ENCODE measurements at places on chromosomes 11 and 22.
A peak's percentile ranks its signal among the peaks of the same experiment; 100 is the strongest.

DNA sequence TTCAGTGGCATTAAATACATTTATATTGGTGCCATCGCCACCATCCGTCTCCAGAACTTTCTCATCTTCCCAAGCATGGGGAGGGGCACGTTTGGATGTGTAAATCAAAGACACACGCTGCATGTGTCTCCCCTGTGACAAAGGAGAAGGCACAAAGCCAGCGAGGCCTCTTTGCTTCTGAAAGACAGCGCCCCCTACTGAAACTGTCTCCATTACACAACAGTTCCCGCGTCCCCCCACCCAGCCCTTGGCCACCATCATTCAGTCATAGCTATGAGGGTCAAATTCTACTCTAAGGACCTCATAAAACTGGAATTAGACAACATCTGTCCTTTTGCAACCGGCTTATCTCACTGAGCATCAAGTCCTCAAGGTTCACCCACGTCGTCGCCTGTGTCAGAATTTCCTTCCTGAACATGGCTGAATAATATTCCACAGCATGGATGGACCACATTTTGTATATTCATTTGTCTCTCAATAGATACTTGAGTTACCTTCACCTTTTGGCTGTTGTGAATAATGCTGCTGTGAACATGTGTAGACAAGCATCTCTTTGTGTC lies 64.8 kb downstream of the IGF2 start:
- DNase-seq = no peak

DNA sequence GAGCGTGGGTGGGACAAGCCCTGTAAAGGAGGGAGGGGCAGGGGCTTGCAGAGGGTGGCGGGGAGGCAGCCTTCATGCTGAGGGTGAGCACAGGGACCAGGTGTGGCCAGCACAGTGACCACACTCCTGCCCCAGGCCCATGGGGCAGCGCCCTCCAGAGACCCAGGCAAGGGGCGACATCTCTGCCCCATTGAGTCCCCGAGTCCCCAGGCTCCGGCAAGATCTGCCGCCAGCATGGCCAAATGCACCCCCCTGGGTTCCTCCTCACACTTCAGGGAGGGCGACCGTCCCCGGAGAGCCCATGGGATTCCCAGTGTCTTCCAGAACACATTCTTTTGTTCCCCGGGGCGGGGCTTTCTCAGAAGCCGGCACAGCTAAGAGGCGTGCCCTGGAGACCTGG lies 362.5 kb downstream of the TBC1D22A start:
- DNase-seq = no peak

DNA sequence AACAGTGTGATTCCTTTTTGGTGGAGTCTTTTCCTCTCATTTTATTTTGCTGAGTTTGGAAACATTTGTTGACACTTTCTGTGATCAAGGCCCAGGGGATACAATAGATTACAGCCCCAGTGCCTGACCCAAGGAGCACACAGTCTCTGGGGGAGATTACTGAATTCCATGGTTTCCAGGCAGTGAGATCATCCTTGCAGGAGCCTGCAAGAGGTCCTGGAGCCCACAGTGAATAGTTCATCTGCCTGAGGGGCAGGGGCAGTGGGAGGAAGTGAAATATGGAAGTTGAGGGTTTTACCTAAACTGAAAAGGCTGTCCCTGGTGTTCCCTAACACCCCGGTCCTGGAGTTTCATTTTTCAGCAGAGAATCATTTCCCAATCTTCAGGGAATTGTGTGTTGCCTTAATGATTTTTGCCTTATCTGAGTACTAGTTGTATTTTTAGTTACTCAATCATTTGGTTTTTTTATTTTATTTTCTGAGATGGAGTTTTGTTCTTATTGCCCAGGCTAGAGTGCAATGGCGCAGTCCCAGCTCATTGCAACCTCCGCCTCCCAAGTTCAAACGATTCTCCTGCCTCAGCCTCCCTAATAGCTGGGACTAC lies 7.7 kb downstream of the CCS start:
- no peak for DNase-seq

DNA sequence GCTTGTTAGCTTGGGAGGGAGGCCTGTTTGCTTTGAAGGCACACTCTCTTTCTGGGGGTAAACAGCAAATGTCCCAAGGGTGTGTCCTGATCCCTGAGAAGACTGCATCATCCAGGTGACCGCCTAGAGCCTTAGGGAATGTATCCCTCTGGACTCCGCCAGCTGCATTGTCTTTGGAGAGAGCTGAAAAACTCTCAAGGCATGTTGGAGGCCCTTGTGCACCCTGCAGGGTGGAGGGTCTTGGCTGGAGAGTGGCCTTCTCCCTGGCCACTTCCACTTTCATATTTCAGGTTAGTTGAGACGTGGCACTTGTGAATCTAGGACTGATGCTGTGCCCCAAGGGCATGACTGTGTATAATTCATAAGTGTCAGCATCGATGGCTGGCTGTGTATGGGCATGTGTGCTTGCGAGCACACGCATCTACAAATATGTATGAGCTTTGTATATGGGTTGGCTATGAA lies 70.6 kb downstream of the ZBTB16 start:
- no peak for DNase-seq

DNA sequence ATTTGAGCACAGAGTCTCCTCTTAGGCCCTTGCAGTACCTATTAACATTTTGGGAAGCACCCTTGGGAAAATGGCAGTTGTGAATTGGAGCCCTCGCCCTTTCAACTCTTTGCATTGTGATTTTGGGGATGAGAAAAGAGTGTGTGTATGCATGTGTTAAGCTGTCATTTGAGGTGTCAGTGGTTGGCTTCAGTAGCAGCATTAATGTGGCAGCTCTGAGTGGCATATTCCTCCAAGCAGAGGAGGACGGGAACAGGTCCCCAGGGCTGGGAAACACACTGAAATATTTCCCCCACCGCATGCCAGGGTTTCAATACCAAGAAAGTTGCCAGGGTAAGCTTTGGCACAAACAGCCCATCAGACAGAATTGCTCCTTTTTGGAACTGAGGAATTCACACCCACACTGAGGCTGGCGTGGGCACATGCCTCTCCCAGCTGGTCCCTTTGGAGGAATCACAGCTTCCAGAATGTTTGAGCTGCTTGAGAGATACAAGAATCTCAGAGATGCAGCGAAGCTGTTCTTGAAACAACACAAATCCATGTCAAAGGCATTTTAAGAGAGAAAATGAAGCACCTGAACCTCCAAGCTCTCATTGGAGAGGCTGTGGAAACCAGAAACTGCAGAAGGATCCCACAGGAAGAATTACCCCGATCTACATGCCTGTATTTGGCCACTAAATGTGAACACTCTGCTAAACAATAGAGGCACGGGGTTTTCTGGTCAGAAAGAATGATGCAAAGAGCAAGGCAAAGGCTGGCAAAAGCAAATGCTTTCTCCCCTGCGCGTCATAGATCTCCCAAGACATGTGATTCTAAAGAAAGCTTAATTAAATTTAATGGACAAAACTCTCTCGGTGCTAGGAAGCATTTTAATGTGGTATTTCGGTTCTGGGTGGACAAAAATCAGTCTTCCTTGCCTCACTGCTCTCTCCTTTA lies 67.2 kb upstream of the RCN1 start:
- no peak for DNase-seq

GRCh38 chr11:130278745-130279144 lies 36.0 kb downstream of the ZBTB44 start:
- no peak for DNase-seq

DNA sequence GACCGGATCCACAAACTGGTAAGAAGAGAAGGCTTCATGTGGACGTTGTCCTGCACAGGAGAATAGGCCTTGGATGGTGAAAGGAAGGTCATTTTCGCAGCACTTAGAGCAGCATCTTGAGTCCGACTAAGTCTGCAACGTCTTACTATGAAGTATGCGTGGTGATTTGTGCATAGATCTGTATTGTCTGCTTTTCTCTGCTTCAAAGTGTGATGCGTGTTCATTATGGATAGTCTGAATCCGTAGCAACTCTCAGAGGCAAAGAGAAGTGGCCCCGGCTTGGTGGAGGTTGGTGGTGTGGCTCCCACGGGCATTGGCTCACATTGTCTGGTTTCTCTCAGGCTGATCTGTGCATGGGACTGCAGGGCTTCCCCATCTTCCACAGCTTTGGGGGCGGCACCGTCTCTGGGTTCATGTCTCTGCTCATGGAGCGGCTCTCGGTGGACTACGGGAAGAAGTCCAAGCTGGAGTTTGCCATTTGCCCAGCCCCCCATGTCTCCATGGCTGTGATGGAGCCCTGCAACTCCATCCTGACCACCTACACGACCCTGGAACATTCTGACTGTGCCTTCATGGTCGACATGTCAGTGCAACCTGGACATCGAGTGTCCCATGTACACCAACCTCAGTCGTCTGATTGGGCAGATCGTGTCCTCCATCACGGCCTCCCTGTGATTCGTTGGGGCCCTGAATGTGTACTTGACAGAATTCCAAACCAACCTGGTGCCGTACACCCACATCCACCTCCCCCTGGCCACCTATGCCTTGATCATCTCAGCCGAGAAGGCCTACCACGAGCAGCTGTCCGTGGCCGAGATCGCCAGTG lies 21.5 kb downstream of the LRRC74B start:
- no peak for DNase-seq

- no peak for DNase-seq
Observed at GRCh38 chr22:39318507-39319283, 728 bp downstream of the RPL3 start.

GRCh38 chr22:23684561-23685031 lies 6.2 kb upstream of the RGL4 start:
- no peak for DNase-seq

- DNase-seq = peak; percentile 42
Observed at GRCh38 chr22:26576026-26576680, 13.8 kb downstream of the TPST2 start.

DNA sequence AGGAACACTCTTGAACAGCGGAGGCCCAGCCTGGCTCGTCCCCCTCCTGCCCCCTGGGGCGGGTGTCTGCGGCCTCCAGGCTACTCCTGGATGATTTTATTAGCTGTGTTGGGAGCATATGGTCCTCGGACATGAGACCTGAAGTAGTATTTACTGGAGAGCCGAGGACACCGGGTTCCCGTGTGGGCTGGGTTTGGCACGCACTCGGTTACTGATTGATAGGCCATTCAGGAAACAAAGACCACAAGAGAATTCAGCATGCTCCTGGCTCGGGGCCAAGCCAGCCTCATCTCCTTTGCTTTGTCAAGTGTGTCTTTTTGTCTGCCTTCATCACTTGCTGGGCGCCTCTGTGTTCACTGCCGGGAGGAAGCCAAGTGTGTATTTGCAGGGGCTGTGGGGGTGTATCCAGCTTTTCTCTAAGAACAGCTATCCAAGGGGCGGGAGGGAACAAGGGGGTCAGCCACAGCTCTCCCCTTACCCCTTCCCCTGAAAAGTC lies 9.7 kb downstream of the FXYD2 start:
- DNase-seq = no peak

DNA sequence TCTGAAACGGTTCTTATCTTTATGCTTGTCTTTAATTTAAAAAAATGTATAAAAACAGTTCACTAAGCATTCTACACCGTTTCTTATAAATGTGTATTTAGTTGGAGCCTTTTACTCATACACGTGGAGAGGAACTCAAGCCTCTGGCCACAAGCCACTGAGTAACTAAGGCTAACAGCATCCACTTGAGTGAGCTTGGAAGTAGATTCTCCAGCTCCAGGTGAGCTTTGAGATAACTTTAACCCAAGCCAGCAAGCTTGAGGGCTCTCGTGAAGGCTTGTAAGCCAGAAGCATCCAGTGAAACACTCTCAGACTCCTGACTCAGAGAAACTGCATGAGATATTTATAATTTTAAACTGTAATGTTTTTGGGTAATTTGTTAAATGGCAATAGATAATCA lies 82.6 kb downstream of the ARHGAP20 start:
- no peak for DNase-seq

DNA sequence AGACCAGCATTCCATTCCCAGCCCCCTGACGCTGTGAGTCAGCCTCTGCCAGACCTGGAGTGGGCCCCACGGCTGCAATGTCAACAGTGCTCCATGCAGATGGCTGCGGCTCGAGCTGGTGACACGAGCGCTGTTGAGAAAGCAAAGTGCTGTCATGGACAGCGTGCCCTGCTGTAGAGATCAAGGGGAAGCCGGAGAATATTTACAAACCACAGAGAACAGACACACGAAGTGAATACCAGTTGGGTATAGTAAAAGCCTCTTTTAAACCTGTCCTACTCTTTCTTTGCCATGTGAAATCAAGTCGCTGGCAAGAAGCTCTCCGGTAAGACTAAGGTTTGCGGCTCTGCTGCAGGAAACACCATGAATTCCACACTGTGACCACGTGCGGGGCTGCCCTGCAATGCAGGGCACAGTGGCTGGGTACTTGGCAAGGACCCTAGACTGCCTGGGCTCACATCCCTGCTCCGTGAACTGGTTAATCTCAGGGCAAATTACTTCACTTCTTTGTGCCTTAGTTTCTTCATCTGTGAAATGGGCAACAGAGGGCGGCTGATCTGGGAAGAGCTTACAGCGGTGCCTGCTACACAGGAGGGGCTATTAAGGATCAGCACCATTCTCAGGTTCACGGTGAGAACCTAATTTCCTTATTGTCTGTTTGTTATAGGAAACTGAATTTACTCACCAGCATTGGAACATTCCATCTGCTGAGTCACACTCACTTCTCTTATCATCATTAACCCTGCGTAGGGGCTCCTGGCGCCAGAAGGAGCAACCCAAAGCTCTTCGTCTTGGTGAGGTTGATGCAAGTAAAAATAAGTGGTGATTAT lies 27.8 kb upstream of the ELFN2 start:
- peak; percentile 71 for DNase-seq

GRCh38 chr11:121323046-121323607 lies 30.6 kb downstream of the SC5D start:
- DNase-seq = no peak

DNA sequence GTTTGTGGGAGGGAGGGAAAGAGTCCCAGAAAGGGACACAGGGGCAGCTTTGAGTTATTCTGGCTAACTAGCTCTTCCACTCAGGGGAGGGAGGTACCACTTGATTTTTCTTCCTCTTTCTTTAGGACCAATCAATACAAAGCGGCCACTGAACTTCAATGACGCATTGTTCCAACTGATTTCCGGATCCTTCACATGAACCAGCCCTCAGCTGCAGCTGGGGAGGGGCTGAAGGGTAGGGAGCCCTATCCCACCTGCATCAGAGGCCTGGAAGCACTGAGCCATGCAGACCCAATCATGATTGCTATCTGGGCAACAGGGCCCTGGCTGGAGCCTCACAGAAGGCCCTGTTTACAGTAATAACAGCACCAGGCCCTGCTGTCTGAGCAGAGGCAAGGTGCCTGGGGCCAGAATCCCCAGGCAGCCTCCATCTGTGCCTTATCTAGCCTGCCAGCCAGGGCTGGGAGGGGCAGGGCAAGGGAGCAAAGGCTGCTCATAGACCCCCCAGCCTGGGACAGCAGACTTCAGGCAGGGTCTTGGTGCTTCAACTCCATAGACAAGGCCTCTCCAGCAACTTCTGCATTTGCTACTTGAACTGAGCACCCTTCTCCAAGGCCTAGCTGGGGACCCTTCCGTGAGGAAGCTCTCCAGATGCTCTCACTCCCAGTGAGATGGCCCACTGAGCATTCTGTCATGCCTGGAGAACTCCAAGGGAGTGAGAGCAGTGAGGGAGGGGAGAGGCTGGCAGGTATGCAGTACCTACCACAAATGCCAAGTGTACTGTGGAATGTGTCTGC lies 22.5 kb downstream of the CLPB start:
- no peak for DNase-seq

Measured in trophoblast cell (in vitro differentiated cells and primary cell).